Peyer's patch (tissue), 4 donors: ENCODE measurements at places on chromosomes 16 and 17. TPM values are rescaled to one million over a fixed set of nuclear protein-coding genes. Genes with fewer than 3 reads are reported as not detected.

DNA sequence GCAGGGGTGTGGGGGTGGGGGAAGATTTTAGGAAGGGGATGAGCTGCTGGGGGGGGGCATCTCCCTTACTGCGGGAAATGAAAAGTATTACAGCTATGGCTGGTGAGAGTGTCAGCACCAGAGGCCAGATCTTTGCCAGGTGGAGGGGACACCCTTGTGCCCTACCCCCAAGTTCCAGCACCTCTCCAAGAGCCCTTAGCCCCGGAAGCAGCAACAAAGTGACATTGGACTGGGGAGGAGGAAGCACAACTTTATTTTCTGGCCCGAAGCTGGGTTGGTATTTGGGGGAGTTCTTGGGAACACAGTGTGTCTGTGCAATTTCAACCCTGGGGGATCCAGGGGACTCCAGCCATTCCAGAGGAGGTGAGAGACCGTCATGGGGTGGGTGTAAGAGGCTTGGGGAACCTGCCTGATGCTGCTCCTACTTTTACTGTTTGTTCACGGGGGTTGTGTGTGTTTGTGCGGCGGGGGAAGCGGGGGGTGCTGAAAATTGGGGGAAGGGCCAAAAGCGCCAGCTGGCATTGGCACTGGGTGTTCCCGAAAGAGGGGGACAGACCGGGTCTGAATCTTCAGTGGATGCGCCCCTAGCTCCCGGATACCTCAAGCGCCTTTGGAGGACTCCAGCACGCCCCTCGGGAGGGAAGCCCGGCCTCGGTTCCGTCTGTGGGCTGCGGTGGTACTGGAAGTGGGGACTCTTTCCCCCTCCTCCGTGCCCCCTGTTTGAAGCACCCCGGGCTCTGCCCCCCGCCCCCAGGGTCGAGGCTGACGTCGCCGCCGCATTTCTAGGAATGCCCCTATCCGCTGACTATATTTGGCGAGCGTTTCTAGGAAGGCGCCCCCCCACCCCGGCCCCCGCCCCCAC lies 230.3 kb downstream of the MRTFB start:
- DNase-seq, result no peak

- no peak for DNase-seq
Measured at GRCh38 chr16:25279491-25279890, 21.8 kb upstream of the ZKSCAN2 start.

DNA sequence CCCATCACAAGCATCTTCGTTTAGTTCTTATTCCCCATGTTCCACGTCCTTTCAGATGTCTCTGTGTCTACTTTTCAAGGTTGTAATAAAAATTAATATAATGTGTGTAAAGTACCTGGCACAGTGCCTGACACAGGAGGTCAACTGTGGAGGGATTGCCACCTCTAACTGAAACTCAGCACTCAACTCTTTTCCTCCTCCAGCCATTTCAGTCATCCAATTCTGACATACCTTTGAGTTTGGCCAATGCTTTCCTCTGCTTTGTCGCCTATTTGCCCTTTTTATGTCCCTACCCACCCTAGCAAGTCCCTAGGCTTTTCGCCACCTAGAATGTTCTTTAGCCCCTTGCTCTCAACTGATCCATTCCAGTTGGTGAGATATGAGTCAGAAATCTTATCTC lies 1.6 kb downstream of the UBE2Z start:
- DNase-seq, result no peak

GRCh38 chr17:62793919-62794665 lies 14.0 kb downstream of the MARCHF10 start:
- DNase-seq, result no peak

Gene LPCAT2
- 4.6 TPM for total RNA-seq

Gene SHISA6
- total RNA-seq, result 2.1 TPM

- no peak for DNase-seq
Measured at GRCh38 chr16:52229471-52229870, 317.5 kb downstream of the TOX3 start.

Gene LLGL2
- 563 TPM for total RNA-seq

DNA sequence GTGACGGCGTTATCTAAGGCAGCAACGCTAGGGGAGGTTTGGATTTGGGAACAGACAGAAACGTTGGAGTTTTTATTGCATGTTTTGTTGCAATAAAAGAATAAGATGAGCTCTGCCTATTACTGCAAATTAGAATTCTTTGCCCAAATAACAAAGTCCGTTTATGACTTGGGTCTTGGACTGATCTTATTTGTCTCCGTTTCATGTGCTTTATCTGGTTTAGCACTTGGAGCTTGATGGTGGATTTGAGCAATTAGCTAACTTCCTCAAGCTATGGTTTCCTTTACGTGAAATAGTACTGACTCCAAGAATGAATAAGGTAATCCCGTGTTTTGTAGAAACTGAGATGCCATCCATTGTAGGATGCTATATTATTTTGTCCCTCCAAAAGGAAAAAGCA lies 233.0 kb upstream of the IRX5 start:
- no peak for DNase-seq

GRCh38 chr16:47144559-47144877 lies 773 bp upstream of the NETO2 start:
- no peak for DNase-seq

DNA sequence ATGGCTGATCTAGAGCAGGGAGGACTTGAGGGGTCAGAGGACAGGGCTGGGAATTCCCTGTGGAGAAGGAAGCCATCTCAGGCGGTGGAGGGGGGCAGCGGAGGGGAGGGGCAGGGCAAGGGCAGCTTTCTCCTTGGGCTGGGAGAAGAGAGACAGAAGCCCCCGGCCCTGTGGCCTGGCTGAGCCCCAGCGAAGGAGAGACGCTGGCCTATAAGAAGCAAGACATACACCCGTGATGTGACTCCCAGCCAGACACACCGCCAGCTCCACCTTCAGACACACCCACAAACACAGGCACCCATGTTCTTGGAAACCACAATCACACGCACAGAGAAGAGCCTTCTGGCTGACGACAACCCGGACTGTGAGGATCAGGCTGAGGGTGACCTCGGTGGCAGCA lies 10.0 kb downstream of the TRPV3 start:
- no peak for DNase-seq

DNA sequence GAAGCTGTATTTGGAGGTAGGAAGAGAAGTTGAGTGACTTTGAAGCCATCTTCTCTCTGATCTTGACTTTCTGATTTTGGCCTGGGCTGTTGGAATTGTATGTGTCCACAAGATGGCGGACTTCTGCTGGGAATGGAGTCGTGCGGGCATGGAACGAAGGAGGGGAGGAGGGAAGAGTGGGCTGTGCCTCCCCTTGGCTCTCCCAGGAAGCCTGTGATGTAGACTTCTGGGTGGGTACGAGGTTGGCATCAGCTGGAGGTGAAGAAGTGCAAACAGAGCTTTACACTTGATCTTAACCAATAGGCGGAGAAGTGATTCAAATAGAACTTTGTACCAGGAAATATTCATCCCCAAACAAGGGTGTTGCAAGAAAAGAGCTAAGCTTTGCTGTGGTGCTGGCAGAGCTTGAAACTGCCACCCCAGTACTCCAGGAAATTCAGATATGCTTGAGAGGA lies 7.4 kb upstream of the TMEM220 start:
- peak; percentile 83 for DNase-seq

- no peak for DNase-seq
Measured at GRCh38 chr17:36576793-36577192, 14.9 kb upstream of the DHRS11 start.

GRCh38 chr17:77433385-77434135 lies 292.8 kb downstream of the SEC14L1 start:
- no peak for DNase-seq

DNA sequence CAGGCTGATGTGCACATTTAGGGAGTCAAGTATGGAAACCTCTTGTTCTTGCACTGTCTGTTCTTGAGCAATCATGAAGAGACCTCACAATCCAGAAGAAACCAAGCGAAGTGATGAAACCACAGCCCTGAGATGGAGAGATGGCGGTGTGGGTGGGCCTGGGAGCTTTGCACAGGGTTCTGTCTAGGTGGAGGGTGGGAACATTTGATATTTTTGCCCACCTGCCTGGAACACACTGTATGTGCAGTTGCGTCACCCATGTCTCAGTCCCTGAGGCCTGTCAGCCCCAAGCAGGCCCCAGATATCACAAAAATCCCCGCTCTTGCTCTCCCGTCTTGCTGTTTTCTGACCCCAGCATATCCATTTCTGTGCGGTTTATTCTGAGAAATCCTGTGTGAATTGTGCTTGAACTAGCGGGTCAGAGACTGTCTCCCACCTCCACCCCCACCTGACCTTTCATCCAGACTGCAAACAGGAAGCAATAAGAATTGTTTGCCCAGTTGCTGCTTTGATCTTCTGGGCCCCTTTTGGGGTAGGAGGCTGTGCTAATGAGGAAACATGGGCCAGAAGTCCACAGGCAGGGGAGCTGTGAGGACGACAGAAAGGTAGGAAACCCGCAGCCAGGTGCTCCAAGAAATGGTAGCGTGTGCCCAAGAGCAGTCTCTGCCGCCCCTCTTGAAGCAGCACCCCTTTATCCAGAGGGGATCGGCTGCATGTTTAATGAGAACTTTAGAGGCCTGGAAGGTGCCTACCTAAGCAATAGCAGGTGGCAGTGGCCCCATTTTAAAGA lies 183.8 kb downstream of the CCDC182 start:
- DNase-seq, result no peak

- no peak for DNase-seq
Measured at GRCh38 chr16:56263711-56264608, 72.7 kb downstream of the GNAO1 start.

Gene C17orf107
- total RNA-seq, result 5.0 TPM

DNA sequence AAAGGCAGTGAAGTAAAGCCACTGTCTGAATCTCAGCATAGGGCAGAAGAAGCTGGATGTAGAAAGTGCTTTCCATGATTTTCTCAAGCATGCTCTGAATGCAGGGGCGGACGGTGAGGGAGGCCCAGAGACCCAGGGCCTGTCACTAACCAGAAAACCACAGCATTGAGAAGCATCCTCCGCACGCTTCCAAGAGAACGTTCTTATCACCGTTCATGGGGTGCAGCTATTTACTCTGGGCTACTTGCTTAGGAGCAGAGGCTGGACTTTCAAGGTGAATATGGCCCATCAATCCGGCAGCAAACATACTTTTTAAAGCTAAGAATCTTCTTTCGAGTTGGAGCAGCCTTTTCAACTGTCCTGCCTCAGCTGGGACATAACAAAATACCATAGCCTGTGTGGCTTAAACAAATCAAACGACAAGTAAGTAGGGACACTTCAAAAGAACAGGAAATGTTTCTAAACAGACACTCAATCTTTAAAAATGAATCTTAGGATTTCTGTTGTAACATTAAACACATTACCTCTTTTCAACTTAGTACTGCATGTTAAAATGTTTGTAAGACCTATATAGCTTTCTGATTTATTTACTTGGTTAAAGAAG lies 46.5 kb upstream of the CDRT4 start:
- no peak for DNase-seq

DNA sequence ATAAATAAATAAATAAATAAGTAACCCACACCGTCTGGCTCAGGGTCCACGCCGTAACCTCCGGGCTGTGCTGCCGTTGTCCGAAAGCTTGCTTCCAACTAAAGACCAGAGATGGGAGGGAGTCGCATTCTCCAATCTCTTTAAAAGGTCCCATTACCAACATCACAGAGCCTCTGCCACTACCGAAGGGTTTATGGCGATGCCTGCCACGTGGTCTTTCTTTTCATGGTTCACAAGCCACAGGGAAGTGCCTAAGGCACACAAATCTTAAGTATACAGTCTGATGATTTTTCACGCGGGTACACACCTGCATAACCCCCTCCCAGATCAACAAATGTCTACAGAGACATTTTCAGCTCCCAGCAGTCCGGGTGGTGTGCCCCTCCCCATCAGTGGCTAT lies 1.4 kb downstream of the COTL1 start:
- DNase-seq, result peak; percentile 73

- DNase-seq, result no peak
Measured at GRCh38 chr16:4498546-4499195, 22.5 kb downstream of the HMOX2 start.

DNA sequence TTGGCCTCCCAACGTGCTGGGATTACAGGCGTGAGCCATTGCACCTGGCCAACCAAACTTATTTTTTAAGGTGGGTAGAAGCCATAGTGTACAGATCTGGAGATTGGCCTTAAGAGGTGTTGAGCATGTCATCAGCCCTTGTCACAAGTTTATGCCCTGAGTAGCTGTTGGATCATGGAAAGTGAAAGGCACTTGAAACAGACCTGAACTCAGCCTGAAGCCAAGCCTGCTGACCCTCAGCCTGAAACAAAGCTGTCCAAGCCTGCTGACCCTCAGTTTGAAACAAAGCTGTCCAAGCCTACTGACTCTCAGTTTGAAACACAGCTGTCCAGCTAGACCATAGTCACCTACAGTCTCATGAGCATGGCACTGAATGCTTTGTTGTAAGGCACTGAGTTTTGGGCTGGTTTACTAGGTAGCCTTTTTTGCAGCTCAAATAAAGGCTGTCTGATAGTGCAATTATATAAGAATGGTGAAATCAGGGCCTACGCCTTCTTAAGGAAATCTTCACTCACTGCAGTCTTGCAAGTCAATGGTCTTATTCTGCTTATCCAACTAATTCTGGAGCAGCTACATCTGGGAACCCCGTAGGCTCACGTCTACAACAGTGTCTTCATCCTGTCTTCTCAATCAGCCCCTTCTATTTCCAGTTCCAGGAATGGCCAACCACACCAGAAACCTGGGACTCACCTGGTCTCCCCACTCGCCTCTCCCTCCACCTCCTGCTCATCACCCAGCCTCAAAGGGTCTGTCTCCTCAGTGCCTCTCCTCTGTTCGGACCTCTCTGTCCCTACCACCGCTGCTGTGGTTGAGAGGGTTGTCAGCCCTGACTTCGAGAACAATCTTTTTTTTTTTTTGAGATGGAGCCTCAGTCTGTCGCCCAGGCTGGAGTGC lies 2.9 kb upstream of the NPIPB15 start:
- DNase-seq, result no peak

GRCh38 chr16:67548265-67549126 lies 13.8 kb upstream of the CTCF start:
- DNase-seq, result peak; percentile 67

- DNase-seq, result peak; percentile 89
Measured at GRCh38 chr16:31105677-31106213, 2.4 kb upstream of the BCKDK start.

- no peak for DNase-seq
Measured at GRCh38 chr16:47939680-47940079, 216.1 kb downstream of the ABCC12 start.

DNA sequence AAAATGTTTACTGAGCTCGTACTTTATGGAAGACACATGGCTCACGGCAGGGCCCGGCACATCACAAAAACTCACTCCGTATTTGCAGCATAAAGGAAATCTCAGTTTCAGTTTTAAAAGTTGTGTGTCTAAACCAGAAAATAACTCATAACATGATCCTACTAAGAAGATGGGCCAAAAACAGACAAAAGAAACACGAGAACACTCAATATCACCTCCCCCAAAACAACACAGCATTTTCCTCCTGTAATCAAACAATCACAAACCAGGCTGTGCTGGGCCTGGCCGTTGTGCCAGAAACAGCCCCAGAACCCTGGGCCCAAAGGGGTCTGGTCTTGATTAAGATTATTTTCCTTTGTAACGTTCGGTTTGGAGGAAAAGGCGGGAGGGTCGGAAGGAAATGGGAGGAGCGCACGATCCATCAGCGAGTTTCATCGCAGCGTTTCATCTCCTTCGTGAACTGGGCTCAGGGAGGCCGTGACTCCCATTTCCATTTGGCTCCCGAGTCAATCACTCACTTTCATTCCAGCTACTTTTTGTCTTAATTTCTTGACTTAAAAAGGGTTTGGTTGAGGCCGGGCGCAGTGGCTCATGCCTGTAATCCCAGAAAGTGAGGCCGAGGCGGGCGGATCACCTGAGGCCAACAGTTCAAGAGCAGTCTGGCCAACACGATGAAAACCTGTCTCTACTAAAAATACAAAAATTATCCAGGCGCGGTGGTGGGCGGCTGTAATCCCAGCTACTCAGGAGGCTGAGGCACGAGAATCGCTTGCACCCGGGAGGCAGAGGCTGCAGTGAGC lies 61.4 kb downstream of the NXN start:
- DNase-seq, result no peak

- no peak for DNase-seq
Measured at GRCh38 chr16:68951991-68952877, 108.9 kb downstream of the TANGO6 start.
